ENCODE measurements at places on chromosomes 2 and 18.

GRCh38 chr2:9214873-9215272 is 8.3 kb downstream of the ASAP2 start:
- DNase-seq, result no peak

DNA sequence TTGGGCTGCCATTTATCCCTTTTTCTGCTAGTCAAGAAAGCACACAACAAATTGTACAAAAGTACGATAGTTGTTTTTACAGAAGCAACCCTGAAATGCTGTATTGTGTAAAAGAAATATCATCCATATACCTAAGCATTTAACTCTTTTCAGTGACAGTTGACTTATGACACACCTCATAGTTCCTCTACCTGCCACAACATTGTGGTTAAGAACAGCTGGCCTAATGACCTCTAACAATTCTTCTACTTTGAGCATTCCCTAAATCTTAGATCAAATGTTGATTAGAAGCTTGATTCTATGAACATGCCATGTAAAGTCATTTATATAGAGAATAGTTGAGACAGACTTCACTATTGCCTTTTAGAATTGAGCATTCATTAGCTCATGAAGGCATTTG is 165.9 kb upstream of the SETBP1 start:
- no peak for DNase-seq

GRCh38 chr2:3603536-3604206 is 8.8 kb downstream of the COLEC11 start:
- no peak for DNase-seq

DNA sequence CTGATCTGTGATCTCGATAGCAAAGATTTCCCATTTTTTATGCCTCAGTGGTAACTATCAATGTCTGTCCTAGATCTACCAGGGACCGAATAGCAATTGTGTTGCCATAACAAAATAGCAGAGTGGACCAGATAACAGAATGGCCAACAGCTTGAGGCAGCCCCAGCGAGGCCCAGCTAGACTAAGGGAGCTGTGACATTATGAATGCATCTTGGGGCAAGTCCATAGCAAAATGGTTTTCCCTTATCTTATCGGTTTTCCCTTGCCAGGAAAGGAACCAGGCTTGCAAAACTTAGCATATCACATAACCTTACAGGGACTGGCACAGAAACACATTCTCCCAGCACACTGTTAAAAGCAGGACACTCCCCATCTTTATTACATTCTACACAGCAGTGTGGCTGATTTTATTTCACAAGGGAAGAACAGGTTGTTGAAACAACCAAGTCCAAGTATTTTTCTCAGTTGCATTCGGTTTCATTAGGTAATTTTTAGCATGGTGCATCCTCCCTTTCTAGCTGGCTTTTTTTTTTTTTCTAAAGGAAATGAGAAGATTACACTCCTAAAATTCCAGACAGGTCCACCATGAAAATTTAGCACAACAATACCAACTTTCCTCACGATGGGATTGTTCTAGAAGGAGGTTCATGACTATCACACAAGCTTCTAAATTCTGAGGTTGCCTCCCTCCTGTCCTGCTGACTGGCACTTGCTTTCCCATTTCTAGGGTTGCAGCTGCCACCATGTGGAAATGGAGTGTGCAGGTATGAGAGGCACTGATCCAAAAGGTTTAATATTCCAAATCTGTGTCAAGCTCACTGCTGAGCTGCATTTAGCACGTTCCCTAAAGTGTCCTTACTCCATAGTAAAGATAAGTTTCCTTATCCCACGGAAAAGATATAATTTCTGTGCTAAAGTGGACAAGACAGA is 97.0 kb upstream of the SLC35G4 start:
- no peak for DNase-seq

DNA sequence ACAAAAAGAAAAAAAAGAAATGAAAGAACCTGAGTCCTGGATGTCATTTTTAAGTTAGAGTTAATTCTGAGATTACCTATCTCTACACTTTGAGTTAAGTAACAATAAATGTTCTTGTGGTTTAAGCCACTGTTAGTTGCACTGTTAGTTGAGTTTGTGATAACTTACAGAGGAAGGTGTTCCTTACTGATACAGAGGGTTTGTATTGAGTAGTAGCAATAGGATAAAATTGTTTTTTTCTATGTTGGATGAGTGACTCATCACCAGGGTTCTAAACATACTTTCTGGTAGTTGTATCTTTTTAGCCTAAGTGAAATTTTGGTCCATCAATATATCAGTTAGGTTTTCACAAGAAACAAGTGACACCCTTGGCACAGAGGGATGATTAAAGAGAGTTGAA is 4.0 kb upstream of the LCLAT1 start:
- no peak for DNase-seq

- no peak for DNase-seq
Measured at GRCh38 chr2:118242216-118242615, 153.9 kb downstream of the INSIG2 start.

GRCh38 chr2:15668611-15669305 is 77.1 kb downstream of the DDX1 start:
- no peak for DNase-seq

DNA sequence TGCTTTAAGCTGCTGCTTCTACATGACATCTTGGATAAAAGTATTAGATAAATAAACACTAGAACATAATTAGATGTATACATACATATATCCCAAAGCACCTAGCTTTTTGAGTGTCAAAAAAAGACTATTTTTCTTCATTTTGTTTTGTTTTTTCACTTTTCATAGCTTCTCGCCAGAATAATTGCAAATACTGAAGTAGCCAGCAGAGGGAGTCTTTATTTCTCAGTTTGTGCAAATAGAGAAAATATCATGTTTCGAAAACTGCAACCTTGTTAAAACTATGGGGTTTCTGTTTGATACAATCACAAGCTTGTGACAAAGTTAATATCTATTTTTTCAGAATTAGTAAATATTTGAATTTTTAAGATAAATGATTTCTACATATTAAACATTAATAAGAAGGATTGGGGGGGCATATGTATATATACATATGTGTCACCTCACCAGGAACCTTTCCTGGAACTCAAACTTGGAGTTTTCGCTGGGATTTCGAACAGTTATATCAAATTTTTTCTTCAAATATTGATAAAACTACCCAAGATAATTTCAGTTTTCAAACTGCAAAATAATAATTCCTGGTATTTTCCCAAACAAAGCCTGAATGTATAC is 61.0 kb downstream of the GRB14 start:
- DNase-seq, result no peak

- no peak for DNase-seq
Measured at GRCh38 chr2:120348134-120348736, 2.3 kb downstream of the INHBB start.

GRCh38 chr2:34848132-34848531 is 1249.0 kb upstream of the FAM98A start:
- DNase-seq, result peak; percentile 46

GRCh38 chr2:37570773-37571586 is 100.5 kb downstream of the CDC42EP3 start:
- no peak for DNase-seq

- no peak for DNase-seq
Measured at GRCh38 chr2:209307161-209308001, 116.5 kb upstream of the MAP2 start.

DNA sequence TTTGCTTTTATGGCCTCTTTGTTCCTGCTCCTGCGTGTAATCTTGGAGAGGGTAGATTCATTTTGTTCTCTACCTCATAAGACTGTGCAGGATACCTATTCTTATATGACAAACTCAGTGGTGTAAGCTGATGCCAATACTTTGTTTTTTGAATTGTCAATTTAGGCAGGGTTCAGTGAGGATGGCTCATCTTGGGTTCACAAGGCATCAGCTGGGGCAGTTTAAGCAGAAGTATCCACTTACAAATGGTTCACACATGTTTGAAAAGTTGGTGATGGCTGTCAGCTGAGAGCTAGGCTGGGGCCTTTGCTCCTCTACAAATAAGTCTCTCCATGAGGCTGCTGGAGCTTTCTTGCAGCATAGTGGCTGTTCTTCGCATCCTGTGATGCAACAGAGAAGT is 920.6 kb upstream of the PIK3C3 start:
- DNase-seq, result no peak
